ENCODE measurements at places on chromosomes 2 and 18. TPM values are rescaled to one million over a fixed set of nuclear protein-coding genes. Genes with fewer than 3 reads are reported as not detected.

Gene CABLES1
- total RNA-seq, result 34.6 TPM

Gene CRYBA2
- total RNA-seq, result not detected

Gene MFSD2B
- total RNA-seq, result not detected

Gene IL1B
- 0.71 TPM for total RNA-seq

Gene TFCP2L1
- 0.05 TPM for total RNA-seq

Gene MAPK4
- not detected for total RNA-seq

Gene LRATD1
- not detected for total RNA-seq

Gene TSPYL6
- total RNA-seq, result not detected

Gene PRR30
- not detected for total RNA-seq

Gene GALR1
- total RNA-seq, result not detected

Gene FSHR
- total RNA-seq, result not detected

Gene CD8B2
- total RNA-seq, result not detected

Gene SFT2D3
- 9.6 TPM for total RNA-seq

Gene PRSS56
- total RNA-seq, result not detected

Gene VIL1
- 0.07 TPM for total RNA-seq

Gene TMEM150A
- 13.2 TPM for total RNA-seq

Gene OTX1
- not detected for total RNA-seq

Gene KCNJ3
- not detected for total RNA-seq

Gene KCNF1
- total RNA-seq, result not detected

Gene TSN
- 61.3 TPM for total RNA-seq

Gene MARCHF4
- not detected for total RNA-seq

Gene RFX8
- total RNA-seq, result not detected

Gene THADA
- total RNA-seq, result 43.2 TPM

Gene CWC22
- total RNA-seq, result 28.9 TPM

Gene FBXO41
- 25.7 TPM for total RNA-seq

Gene DNAH7
- total RNA-seq, result 0.29 TPM

Gene GATA6
- not detected for total RNA-seq

Gene ERMN
- total RNA-seq, result 4.9 TPM

Gene TOGARAM2
- total RNA-seq, result not detected

Gene POTEE
- total RNA-seq, result 0.29 TPM

Gene REG3G
- not detected for total RNA-seq

Gene GTF2A1L
- total RNA-seq, result not detected

Gene RBM45
- total RNA-seq, result 17.9 TPM
